ENCODE measurements at places on chromosomes 6 and 20. TPM values are rescaled to one million over a fixed set of nuclear protein-coding genes. Genes with fewer than 3 reads are reported as not detected.

The ABHD16B gene
- 4.6 TPM for polyA plus RNA-seq

The TMEM181 gene
- polyA plus RNA-seq: 17.9 TPM

The BANF2 gene
- not detected for polyA plus RNA-seq

The EYS gene
- polyA plus RNA-seq: 0.21 TPM

The LTA gene
- not detected for polyA plus RNA-seq

GRCh38 chr6:38159596-38159995 is 340.1 kb downstream of the ZFAND3 start:
- no peak overlapping the region for H3K27ac ChIP-seq
- DNase-seq: no peak
- H3K27me3 ChIP-seq: no peaks in the 10 kb centered on the region
- no peaks in the 10 kb centered on the region for H3K4me1 ChIP-seq
- no peak overlapping the region for H3K4me3 ChIP-seq

DNA sequence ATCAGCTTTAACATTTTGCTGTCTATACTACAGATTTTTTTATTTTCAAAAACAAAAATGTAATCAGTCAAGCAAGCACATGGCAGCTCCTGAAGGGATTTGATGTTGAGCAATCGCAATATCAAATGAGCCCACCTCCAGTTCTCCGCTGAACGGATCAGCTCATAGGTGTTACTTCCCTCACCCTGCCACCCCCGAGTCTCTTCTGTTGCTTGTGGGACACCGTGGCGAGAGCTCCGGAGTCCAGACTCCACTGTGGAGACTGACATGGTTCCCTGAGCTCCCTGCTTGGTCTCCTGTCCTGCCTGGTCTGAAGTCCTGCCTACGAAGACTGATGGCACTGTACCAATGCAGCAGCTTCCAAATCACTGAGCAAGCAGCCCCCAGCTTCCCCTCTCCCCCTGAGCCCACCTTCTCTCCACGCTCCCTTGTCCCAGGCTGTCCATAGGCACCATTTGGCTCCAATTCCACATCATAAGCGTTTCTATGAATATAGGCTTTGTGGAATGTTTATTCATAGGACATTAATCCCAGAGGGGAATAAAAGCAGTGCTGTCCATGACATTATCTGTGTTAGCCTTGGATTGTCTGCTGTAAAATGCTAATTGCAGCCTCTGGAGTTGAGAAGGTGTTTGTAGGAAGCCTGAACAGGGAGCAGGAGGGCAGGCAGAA is 162.2 kb downstream of the LY86 start:
- H3K4me3 ChIP-seq: no peak overlapping the region
- DNase-seq: no peak

DNA sequence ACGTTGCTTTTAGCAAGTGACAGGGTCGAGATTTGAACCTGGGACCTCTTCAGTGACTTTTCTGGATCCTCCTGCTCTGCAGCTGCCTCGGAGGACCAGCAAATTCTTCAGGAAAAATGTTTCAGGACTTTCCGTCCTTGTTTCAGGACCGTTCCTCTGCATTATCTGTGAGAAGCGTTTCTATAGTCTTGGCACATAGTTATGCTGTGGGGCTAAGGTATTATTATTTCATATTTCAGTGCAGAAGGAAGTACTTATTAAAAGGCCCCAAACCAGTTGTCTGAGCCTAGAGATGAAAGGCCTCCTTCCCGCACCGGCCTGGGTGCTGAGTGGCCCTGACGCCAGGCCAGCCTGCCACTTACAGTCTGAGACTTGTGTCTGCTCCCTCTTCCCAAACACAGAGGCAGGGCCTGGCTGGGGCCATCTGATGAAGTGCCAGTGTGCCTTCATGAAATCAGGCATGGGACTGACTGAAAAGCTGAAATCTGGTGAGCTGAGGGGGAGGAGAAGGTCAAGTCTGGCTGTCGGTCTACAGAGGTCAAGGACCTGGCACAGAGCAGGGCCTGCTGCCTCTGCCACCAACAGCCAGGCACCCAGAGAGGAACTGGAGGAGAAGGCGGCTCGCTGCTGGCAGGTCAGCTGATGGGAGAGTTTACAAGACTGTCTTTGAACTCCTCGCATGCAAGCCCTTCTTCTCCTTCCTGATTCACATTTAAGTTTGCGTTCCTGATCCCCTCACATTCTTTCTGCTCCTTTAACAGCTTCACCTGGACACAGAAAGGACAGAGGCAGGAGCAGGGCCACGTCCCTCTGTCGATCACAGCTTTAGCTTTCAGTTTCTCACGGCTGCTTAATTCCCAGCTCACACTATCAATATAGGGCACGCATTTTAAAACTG is 8.9 kb upstream of the QKI start:
- DNase-seq: peak; percentile 67
- peak overlapping the region; percentile 85 for H3K27ac ChIP-seq
- H3K27me3 ChIP-seq: no peaks in the 10 kb centered on the region

DNA sequence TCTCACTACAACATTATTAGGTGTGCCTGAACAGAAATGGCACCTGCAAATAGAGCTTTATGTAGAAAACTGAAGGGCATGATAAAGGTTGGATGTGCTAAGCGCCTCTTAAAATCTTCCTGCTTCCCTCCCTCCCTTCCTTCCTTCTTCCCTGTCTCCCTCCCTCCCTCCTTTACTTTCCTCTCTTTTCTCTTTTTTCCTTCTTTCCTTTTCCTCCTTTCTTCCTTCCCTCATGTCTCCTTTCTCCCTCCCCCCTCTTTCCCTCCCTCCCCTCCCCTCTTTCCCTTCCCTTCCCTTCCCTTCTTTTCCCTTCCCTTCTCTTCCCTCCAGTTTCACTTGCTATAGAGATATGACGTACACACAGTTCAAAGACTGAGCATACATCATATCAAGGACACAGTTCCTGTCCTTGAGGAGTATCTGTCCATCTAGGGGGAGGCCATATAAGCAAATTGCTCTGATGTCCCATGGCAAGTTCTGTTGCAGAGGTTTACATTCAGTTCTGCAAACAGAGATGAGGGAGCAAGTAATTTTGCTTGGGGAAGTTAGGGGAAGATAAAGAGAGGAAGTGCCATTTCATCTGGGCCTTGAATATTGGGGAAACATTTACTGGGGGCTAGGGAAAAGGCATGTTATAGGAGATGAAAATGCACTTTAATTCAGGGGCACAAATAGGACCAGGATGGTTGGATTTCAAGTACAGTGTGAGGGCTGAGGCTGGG is 79.0 kb upstream of the EEF1E1 start:
- peak overlapping the region; percentile 77 for H3K27ac ChIP-seq
- H3K4me3 ChIP-seq: no peak overlapping the region
- H3K27me3 ChIP-seq: no peaks in the 10 kb centered on the region
- H3K36me3 ChIP-seq: no peaks in the 10 kb centered on the region

- no peak overlapping the region for H3K27ac ChIP-seq
- H3K4me3 ChIP-seq: no peak overlapping the region
- H3K27me3 ChIP-seq: no peaks in the 10 kb centered on the region
- no peaks in the 10 kb centered on the region for H3K36me3 ChIP-seq
- no peak for DNase-seq
Observed at GRCh38 chr20:61551401-61551800, 299.3 kb downstream of the CDH4 start.

DNA sequence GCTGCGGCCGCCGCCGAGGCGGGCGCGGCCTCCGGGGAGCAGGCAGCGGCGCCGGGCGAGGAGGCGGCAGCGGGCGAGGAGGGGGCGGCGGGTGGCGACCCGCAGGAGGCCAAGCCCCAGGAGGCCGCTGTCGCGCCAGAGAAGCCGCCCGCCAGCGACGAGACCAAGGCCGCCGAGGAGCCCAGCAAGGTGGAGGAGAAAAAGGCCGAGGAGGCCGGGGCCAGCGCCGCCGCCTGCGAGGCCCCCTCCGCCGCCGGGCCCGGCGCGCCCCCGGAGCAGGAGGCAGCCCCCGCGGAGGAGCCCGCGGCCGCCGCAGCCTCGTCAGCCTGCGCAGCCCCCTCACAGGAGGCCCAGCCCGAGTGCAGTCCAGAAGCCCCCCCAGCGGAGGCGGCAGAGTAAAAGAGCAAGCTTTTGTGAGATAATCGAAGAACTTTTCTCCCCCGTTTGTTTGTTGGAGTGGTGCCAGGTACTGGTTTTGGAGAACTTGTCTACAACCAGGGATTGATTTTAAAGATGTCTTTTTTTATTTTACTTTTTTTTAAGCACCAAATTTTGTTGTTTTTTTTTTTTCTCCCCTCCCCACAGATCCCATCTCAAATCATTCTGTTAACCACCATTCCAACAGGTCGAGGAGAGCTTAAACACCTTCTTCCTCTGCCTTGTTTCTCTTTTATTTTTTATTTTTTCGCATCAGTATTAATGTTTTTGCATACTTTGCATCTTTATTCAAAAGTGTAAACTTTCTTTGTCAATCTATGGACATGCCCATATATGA is 3.2 kb downstream of the MARCKS start:
- no peaks in the 10 kb centered on the region for H3K27me3 ChIP-seq
- H3K36me3 ChIP-seq: peaks cover 21% of the 10 kb centered on the region
- H3K27ac ChIP-seq: no peak overlapping the region
- peaks cover 6% of the 10 kb centered on the region for H3K4me1 ChIP-seq
- DNase-seq: peak; percentile 8
- H3K4me3 ChIP-seq: peak overlapping the region; percentile 12

GRCh38 chr6:21199262-21199661 is 394.3 kb upstream of the SOX4 start:
- H3K27me3 ChIP-seq: no peaks in the 10 kb centered on the region

GRCh38 chr6:135693811-135694370 is 157.6 kb upstream of the PDE7B start:
- no peak overlapping the region for H3K27ac ChIP-seq
- H3K36me3 ChIP-seq: no peaks in the 10 kb centered on the region
- H3K27me3 ChIP-seq: no peaks in the 10 kb centered on the region
- H3K4me3 ChIP-seq: no peak overlapping the region
- no peaks in the 10 kb centered on the region for H3K4me1 ChIP-seq

DNA sequence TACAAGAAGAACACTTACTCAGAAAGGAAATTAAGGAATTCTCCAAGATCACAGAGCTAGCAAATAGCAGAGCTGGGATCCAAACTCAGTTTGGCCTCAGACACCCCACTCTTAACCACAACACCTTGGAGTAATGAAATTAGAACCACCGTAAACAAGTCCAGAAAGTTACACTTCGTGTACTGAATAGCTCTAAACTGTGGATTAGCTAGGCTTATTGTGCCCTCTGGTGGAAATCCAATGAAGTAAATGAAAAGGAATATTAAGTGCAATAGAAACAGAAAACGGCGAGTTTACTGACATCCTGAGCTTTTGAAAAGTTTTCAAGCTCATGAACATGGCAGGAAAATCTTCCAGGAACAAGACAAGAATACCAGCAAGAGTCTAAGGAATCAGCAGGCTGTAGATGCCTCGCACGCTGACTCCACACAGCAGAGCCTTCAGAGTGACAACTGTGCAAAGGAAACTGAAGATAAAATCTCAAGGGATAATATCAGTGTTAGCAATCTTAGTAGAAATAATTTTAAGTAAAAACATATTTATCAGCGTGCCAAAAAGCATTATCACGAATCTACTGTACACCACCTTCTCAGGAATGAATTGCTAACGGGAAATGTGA is 34.6 kb downstream of the FBXO5 start:
- H3K36me3 ChIP-seq: no peaks in the 10 kb centered on the region
- no peaks in the 10 kb centered on the region for H3K4me1 ChIP-seq
- H3K27ac ChIP-seq: no peak overlapping the region
- H3K27me3 ChIP-seq: no peaks in the 10 kb centered on the region
- H3K4me3 ChIP-seq: no peak overlapping the region

DNA sequence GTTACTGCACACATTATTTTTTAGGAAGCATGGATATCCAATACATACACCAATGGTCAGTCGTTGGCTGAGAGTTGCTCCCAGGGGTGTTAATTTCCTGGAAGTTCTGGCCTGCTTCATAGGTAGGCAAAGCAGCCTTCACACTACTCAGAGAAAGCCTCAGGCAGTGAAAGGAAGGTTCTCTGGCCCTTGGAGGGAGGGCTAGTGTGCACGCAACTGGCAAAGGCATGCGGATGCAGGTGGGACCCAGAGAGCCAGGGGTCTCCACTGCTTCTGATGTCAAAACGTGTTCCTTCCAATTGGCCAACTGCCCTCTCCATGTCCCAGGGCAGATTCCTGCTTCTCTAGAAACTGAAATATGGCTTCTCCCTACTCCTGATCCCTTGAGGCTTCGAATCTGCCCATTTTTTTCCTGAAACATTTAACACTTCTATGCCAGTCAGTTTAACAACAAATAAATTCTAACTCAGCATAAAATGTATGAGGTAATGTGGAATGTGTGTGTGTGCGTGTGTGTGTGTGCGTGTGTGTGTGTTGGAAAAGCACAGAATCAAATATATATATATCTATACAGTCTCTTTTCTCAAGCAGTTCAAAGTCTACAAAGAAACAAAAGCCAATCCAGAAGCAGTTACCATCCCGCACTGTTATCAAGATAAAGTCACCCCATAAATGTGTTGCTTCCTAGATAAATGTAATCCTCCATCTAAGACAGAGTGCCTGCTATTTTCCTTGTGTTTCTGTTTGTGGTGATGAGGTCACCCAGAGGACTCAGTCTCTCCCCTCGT is 94.0 kb upstream of the HIVEP1 start:
- no peak overlapping the region for H3K4me3 ChIP-seq
- peak; percentile 68 for DNase-seq
- no peak overlapping the region for H3K27ac ChIP-seq
- no peaks in the 10 kb centered on the region for H3K36me3 ChIP-seq
- no peaks in the 10 kb centered on the region for H3K27me3 ChIP-seq
- peaks cover 3% of the 10 kb centered on the region for H3K4me1 ChIP-seq

DNA sequence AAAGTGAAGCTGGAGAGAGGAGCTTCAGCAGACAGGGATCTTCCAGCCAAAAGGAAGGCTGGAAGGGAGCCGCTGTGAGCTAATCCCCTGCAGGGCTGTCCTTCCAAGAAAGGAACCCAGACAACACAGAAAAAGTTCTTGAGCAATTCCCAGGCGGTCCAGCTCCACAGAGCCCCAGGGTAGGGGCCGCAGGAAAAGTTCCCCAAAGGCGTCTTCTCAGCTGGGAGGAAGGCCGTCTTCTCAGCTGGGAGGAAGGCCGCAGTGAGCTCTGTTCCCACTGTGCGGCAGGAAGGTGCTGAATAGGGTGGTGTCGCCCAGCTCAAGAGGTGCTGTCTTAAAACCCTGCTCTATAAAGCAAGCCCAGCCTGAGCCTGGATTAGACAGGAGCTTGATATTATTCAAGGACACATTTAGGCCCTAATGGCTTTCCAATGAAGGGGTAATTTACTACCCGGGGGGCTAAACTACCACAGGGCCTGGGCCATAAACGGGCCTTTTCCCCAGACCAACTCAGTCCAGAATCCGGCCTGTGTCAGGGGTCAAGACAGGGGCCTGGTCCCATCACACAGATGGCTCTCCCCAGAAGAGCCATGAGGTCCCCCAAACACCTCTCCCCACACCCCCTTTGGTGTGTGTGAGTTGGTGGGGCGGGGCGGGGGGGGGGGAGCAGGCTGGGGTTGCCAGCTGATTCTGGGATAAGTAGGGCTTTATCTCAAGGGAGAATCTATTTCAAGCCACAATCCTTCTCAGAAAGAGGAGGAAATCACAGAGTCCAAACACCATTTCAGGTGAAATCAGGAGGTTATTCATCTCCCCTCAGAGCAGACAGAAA is 103.6 kb downstream of the NOL4L start:
- no peaks in the 10 kb centered on the region for H3K36me3 ChIP-seq
- H3K27me3 ChIP-seq: no peaks in the 10 kb centered on the region
- peak; percentile 40 for DNase-seq
- H3K4me1 ChIP-seq: peaks cover 40% of the 10 kb centered on the region

- DNase-seq: no peak
- no peaks in the 10 kb centered on the region for H3K4me1 ChIP-seq
- no peaks in the 10 kb centered on the region for H3K27me3 ChIP-seq
Observed at GRCh38 chr6:8570256-8570920, 135.0 kb upstream of the SLC35B3 start.
